Activated naive CD8-positive, alpha-beta T cell treated with anti-CD3 and anti-CD28 coated beads for 36 hours (primary cell): ENCODE measurements at places on chromosomes 4 and X.

GRCh38 chr4:61860376-61860775 is 660.2 kb downstream of the ADGRL3 start:
- no peaks in the 10 kb centered on the region for H3K4me1 ChIP-seq
- H3K4me3 ChIP-seq: no peak overlapping the region
- no peak for DNase-seq
- H3K36me3 ChIP-seq: no peaks in the 10 kb centered on the region
- H3K27me3 ChIP-seq: no peaks in the 10 kb centered on the region

DNA sequence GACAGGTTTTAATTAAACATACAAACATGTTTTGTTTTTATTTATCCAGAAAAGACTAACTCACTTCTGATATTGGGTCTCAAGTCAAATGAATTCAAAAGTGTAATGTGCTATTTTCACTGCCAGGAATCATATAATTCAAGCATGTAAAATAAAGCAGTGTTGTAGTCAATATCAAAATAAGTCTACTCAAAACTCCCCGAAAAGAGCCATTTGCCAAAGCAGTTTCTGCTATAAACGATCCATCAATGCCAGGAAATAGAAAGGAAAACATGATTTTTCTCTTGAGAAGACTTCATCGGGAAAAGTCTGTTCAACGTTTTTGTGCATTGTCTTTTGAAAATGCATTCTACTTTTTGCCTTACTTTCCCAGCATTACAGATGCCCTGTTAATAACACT is 633.3 kb downstream of the FAT4 start:
- no peak overlapping the region for H3K27ac ChIP-seq
- no peaks in the 10 kb centered on the region for H3K36me3 ChIP-seq
- no peaks in the 10 kb centered on the region for H3K27me3 ChIP-seq
- DNase-seq: no peak
- no peak overlapping the region for H3K4me3 ChIP-seq

GRCh38 chr4:1563768-1564485 is 120.2 kb downstream of the FAM53A start:
- no peaks in the 10 kb centered on the region for H3K36me3 ChIP-seq
- H3K27me3 ChIP-seq: peaks cover 11% of the 10 kb centered on the region
- H3K4me1 ChIP-seq: peaks cover 3% of the 10 kb centered on the region
- no peak overlapping the region for H3K27ac ChIP-seq
- DNase-seq: no peak

DNA sequence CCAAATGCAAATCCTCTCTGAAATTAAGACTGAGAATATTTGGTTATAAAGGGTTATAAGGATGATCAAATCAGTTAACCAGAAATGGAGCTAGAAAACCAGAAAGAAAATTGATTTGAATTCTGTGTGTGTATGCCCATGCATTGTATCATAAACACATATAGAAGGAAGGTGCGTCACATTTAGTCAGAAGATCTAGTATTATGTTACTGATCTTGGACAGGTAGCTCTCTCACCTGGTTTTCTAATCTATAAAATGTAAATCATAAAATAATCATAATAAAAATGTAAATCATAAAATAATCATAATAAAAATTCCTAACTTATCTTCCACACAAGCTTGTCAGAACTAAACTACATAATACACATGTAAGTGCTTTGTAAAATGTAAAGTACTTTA is 78.8 kb downstream of the BMP3 start:
- H3K4me1 ChIP-seq: peaks cover 3% of the 10 kb centered on the region
- H3K27ac ChIP-seq: no peak overlapping the region
- DNase-seq: no peak
- H3K36me3 ChIP-seq: no peaks in the 10 kb centered on the region

- H3K4me1 ChIP-seq: peaks cover 30% of the 10 kb centered on the region
- H3K27ac ChIP-seq: no peak overlapping the region
- peaks cover 3% of the 10 kb centered on the region for H3K36me3 ChIP-seq
- no peak overlapping the region for H3K4me3 ChIP-seq
Observed at GRCh38 chr4:10416441-10416840, 40.8 kb downstream of the ZNF518B start.

DNA sequence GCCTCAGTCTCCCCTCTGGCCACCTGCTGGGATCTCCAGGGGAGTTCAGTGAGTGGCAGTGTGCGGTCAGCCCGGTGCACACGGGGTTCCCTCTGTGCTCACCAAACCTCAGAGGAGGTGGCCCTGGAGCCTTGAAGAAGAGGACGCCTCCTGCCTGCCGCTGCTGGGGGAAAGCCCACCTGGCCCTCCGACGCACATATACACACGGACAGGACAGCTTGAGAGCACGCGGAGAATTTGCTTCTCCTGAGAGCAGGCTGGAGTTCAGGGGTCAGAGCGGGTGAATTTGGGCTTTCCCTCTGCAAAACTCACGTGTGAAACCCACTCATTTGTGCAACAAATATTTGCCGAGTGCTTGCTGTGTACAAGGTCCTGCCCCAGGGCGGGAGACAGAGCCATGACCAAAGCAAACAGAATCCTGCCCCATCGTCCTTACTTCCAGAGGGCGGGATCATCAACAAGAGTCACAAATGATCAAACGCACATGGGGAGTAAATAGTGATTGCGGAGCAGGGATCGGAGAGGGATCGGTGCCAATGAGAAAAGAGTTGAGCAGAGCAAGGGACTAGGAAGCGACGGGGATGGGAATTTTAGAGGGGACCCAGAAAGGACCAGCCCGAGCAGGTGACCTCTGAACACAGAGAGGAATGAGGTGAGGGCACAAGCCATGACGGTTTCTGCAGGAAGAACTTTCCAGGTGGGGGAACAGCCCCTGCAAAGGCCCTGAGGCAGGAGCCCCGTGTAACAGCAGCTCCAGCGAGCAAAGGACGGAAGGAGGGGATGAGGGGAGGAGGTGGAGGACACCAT is 17.6 kb downstream of the BLOC1S4 start:
- no peak for DNase-seq
- H3K4me3 ChIP-seq: no peak overlapping the region
- H3K36me3 ChIP-seq: no peaks in the 10 kb centered on the region
- H3K4me1 ChIP-seq: no peaks in the 10 kb centered on the region
- no peaks in the 10 kb centered on the region for H3K27me3 ChIP-seq

DNA sequence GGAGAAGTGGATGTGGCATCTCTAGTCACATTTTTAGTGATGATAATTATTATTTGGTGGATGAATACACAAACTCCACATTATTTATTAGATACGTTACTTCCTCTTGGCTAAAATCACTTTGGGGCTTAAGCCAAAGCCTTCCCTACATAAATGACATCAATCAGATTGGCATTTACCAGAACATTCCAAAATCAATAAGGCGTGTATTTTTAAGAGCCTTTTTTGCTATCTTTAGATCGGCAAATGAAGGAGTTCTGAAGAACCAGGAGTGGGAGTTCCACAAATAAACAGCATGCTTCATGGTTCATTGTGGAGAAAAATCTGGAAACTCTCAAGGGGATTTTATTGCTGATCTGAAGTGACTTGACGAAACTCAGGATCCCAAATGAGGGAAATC is 89.7 kb downstream of the AMELX start:
- H3K27me3 ChIP-seq: peaks cover 3% of the 10 kb centered on the region
- H3K36me3 ChIP-seq: no peaks in the 10 kb centered on the region
- no peak overlapping the region for H3K27ac ChIP-seq
- no peak overlapping the region for H3K4me3 ChIP-seq
- H3K4me1 ChIP-seq: no peaks in the 10 kb centered on the region
- no peak for DNase-seq

DNA sequence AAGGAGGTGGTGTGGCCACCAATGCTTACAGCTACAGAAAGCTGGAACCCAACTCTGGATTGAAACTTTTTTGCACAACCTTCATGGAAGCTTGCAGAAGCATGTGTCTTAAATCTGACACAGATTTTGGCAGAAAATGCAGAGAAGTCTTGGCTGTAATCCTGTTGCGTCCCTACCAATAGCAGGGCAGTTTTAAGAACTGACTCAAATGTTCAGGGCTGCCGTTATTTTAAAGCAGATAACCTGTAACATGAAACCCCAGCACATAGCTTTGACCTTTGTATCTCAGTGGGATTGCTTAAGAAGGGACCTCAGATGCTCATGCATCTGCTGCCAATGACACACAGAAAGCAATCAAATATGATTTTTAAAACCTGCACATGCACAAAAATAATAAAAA is at the start of gene VEGFD:
TSS of gene VEGFD (minus strand) at position 110 of the 400 bp plus-strand sequence. CDS start 467 bp downstream, outside the sequence.
- H3K27ac ChIP-seq: no peak within 1 kb of the TSS
- no peaks in the 10 kb centered on the region for H3K4me1 ChIP-seq
- H3K36me3 ChIP-seq: no peaks in the 10 kb centered on the region
- H3K27me3 ChIP-seq: peaks cover 10% of the 10 kb centered on the region
- no peak for DNase-seq

DNA sequence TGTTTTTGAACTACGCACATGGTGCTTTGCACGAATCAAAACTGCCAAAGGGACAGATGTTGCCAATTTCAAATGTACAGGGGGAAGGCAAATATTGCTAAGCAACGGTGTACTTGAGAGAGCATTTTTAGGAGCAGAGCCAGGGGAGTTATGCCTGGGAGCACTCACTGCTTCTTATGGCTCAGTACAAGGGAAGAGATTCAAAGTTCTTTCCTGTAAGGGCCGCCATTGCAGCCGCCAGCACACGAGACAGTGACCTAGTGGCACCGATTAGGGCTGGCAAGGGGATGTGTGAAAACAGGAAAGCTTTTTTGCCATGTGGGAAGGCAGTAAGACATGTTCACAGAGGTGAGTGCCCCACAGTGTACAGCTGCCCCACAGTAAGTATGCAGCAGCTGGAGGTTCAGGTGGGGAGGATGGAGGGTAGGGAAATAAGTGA is 133.8 kb downstream of the AFF1 start:
- DNase-seq: no peak
- no peak overlapping the region for H3K27ac ChIP-seq
- peaks cover 6% of the 10 kb centered on the region for H3K36me3 ChIP-seq
- H3K27me3 ChIP-seq: no peaks in the 10 kb centered on the region

DNA sequence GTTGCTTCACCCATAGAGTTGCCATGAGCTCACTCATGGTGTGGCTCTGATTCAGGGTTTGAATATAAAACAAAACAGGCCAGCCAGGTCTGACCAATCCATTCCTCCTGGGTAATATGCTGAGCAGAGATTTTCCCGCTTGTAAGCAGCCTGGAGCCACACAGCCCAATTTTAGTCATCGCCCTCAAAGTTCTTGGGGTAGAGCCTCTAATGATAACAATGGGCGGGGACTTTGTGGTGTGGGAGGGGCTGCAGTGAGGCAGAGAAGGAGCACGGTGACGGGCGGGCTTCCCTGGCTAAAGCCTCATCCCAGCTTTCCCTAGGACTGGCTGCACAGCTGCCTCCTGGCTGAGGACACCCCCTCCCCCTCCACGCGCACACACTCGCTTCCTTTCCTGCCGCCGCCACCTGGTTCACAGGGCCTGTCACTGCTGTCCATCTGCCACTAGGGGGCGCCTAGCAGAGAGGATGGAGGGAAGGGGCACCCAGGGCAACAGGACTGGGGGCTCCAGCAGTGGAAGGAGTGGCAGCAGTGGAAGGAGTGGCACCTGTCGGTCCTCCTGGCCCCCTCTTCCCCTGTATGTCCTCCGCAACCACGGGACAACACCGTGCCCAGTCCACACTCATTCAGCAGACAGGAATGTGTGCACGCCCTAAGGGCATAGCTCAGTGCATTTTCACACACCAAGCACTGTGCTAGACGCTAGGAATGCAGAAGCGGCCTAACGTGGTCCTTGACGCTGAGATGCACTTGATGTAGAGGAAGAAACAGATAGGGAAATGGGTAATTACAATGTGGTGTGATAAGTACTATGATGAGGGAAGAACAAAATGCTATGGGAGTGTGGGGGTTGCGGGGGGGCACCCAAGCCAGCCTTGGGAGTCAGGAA is 26.8 kb downstream of the PRPS1 start:
- no peak overlapping the region for H3K4me3 ChIP-seq
- H3K27ac ChIP-seq: no peak overlapping the region
- peaks cover 9% of the 10 kb centered on the region for H3K4me1 ChIP-seq
- no peaks in the 10 kb centered on the region for H3K36me3 ChIP-seq
- no peaks in the 10 kb centered on the region for H3K27me3 ChIP-seq

GRCh38 chr4:173504181-173504503 is 25.9 kb downstream of the HAND2 start:
- peaks cover 98% of the 10 kb centered on the region for H3K27me3 ChIP-seq
- H3K4me3 ChIP-seq: no peak overlapping the region
- H3K4me1 ChIP-seq: peaks cover 28% of the 10 kb centered on the region
- peaks cover 34% of the 10 kb centered on the region for H3K36me3 ChIP-seq

DNA sequence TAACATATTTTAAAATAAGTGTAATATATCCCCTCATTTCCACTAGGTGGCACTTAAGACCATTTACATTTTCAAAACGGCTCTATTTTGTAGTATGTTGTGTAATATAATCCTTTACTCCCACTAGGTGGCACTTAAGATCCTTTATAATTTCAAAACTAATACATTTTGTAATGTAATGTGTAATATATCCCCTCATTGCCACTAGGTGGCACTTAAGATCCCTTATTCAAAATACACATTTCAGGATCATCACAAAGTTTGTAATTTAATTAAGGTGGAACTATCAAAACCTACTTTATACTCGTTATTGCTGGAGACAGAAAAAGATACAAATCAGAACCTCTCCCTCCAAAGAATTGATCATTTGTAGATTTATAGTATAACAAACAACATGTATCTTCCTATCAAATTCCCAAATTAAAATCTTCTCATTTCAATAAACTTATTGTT is 132.5 kb downstream of the ARHGAP6 start:
- H3K27ac ChIP-seq: no peak overlapping the region
- no peaks in the 10 kb centered on the region for H3K36me3 ChIP-seq
- no peaks in the 10 kb centered on the region for H3K27me3 ChIP-seq
- DNase-seq: no peak
- no peaks in the 10 kb centered on the region for H3K4me1 ChIP-seq

DNA sequence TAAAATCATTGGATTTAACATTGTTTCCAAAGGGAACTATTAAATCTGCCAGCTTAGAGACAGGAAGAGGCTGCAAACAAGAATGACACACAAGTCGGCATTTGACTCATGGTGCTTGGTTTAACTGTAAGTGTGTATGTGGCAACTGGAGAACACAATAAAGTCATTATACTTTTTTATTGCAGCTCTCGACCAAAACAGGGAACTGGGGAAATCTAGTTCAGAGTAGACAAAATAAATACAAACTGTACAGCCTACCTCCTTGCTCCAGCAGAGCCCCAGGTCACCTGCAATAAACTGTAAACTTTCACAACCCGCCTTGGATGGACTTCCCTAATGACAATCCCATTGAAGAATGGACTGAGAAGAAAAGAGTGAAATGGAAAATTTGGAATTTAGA is 24.0 kb downstream of the NPY5R start:
- H3K4me1 ChIP-seq: no peaks in the 10 kb centered on the region
- H3K4me3 ChIP-seq: no peak overlapping the region
- H3K36me3 ChIP-seq: no peaks in the 10 kb centered on the region

- H3K27ac ChIP-seq: no peak overlapping the region
- H3K4me3 ChIP-seq: no peak overlapping the region
- H3K27me3 ChIP-seq: no peaks in the 10 kb centered on the region
- no peaks in the 10 kb centered on the region for H3K36me3 ChIP-seq
- H3K4me1 ChIP-seq: peaks cover 9% of the 10 kb centered on the region
- no peak for DNase-seq
Observed at GRCh38 chr4:123463869-123464268, 67.3 kb downstream of the SPRY1 start.

DNA sequence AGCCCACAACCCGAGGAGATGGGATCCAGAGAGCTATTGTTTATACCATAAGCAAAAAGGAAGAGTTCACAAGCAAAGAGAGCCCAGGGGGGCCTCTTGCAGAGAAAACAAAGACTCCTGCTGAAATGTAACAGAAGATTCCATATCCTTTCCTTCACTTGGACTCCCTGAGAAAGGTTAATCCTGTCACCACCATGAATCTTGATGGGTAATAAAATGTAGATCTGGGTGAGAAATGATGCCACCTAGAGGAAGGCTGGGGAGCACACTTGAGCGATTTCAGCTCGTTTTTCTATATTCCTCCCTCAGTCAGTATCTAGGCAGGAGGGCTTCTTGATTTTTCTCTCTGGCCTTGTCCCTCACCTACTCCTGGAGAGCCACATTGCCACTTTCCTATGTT is 10.2 kb upstream of the KCNE5 start:
- H3K4me3 ChIP-seq: no peak overlapping the region
- no peak for DNase-seq
- H3K27me3 ChIP-seq: no peaks in the 10 kb centered on the region
- H3K36me3 ChIP-seq: peaks cover 7% of the 10 kb centered on the region
